ENCODE measurements at places on chromosomes 11 and 22.

DNA sequence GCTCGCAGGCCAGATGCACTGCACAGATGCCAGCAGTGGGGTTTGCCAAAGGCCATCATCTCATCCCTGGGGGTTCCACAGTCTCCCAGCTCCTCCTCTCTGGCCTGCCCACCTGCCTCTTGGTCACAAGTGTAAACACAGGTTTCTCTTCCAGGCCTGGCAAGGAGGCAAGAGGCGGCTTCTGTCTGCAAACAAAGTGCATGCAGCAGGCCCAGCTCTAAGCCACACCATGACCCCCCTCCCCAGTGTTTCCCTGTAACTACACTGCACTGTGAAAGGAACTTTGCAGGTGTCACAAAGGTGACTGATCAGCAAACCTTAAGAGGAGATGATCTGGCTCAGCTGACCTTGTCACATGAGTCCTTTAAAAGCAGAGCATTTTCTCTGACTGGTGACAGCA lies 26.2 kb upstream of the SHISAL1 start:
- no peak for DNase-seq

DNA sequence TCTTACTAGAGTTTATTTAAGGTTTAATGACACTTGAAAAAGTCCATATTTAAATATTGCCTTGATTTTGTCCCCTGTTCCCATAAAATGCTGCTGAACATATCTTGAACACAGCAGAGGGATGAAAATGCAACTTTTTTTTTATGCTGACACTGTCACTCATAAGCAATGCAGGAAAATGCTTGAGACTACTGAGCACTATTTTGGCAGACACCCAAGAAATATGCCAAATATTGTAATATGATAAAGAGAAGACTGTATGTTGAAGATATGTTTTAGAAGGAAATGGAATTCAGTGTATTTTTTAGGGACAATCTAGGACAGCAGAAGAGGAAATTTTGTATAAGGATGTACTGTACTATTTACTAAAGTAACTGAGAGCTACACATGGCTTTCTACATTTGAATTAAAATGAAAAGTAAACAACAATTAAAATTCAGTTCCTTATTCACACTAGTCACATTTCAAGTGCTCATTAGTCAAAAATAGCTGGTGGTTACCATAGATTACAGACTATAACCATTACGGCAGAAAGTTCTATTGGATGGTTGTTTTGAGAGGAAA lies 58.6 kb downstream of the LRRC4C start:
- no peak for DNase-seq

- no peak for DNase-seq
Measured at GRCh38 chr11:72732329-72732728, 19.9 kb downstream of the ARAP1 start.

GRCh38 chr11:35459489-35459888 lies 40.1 kb upstream of the SLC1A2 start:
- DNase-seq = no peak

All from stimulated activated CD4-positive, alpha-beta T cell treated with anti-CD3 and anti-CD28 coated beads, Interleukin-15, amount 100 ng/mL, for 1 hour (primary cell).